ENCODE measurements at places on chromosomes 16 and 17.

DNA sequence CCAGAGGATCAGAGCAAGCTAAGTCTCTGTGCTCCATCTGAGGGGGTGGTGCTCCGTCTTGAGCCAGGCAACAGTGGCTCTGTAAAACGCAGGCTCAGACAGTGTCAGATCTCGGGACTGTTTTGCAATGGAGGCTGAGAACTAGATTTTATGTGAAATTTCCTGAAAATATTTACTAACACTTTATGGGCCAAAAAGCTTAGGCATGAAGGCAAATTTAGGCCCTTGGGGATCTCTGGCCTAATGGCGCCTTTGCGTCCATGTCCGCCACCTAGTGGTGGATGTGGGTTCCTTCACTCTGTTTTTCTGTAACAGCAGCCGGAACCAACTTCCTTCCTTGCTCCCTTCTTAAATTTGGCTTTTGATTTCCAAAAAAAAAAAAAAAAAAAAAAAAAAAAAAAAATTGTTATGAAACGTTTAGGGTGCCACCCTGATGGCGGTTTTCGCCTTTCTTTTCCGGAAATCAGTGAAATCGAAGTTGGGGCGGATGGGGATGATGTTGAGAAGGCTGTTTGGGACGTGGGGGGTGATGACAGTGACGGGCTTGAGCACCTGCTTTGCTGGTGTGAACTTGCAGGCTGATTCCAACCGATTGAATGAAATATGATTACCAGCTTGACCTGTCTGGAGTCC, 14.0 kb upstream of the ELAC2 start:
- peak; percentile 33 for DNase-seq

- DNase-seq = no peak
Measured at GRCh38 chr17:81402530-81402941, 7.3 kb downstream of the BAHCC1 start.

GRCh38 chr17:81870131-81870980, 781 bp downstream of the ARHGDIA start:
- no peak for DNase-seq

DNA sequence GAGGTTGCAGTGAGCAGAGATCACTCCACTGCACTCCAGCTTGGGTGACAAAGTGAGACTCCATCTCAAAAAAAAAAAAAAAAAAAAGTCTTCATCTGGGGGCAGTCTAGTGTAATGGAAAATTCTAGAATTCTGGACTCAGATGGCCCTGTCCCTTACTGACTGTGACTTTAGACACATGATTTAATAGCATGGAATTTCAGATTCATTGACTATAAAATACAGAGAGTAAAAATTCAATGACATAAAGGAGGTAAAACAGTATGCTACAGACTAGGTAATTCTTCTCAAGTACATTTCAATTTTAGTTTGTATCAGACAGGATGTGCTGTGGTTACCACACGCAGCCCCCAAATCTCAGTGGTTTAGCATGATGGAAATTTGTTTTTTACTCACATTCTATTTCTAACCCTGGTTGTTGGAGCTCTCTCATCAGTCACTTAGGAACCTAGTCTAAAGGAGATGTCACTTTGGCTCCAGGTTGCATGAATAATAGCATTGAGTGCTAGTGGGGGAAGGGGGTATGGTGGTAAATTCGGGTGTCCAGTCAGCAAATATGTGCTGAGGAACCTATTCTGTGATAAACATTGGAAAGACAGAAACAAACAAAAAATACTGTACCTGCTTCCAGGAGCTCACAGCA, 444.0 kb downstream of the XYLT1 start:
- no peak for DNase-seq

- peak; percentile 55 for DNase-seq
Measured at GRCh38 chr16:17470908-17471718, at the start of gene XYLT1. Gene XYLT1, minus strand, starts transcription at chr16:17470960. Its CDS starts 164 bp downstream, at chr16:17470796.

- no peak for DNase-seq
Measured at GRCh38 chr16:70676675-70677498, 9.0 kb downstream of the MTSS2 start.

DNA sequence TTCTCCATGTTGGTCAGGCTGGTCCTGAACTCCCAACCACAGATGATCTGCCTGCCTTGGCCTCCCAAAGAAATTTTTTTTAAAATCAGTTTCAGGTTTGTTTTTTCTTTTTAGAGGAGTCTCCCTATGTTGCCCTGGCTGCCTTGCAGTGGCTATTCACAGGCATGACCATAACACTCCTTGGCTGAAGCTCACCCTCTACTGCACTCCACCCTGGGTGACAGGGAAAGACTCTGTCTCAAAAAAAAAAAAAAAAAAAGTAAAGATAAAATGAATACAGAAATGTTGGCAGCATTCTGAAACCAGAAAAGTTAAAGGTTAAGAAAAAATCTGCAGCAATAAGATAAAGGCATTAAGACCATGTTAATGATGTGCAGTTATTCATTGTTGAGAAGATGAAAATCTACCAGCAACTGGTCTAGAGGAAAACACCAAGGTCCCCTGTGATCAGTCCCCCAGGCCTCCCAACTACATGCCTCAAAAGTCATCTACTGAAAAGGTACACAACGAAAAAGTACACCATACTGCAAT, 15.1 kb downstream of the YWHAE start:
- DNase-seq = no peak

- DNase-seq = no peak
Measured at GRCh38 chr17:72671016-72671415, 421.5 kb downstream of the SLC39A11 start.

- no peak for DNase-seq
Measured at GRCh38 chr17:78609191-78609641, 32.0 kb upstream of the DNAH17 start.

- DNase-seq = no peak
Measured at GRCh38 chr17:6532441-6532885, 23.9 kb downstream of the PITPNM3 start.

DNA sequence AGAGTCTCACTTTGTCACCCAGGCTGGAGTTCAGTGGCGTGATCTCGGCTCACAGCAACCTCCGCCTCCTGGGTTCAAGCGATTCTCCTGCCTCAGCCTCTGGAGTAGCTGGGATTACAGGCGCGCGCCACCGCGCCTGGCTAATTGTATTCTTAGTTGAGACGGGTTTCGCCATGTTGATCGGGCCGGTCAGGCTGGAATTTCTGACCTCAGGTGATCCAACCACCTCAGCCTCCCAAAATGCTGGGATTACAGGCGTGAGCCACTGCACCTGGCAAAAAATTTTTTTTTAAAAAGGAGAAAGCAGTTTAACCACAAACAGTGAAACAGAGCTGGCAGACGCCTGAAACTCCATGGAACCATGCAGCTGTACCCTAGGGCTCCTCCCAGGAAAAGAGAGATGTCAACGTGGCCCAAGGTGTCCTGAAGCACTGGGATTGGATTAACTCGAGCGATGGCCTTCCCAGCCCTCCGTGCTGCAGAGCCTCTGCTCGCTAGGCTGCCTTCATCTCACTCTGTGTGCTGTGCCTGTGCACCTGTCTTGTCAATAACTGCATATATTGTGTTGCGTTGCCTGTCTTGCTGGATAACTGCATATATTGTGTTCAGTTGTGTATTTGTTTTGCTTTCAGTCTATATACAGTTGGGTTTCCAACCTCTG, 29.6 kb upstream of the FOXK2 start:
- DNase-seq = no peak

DNA sequence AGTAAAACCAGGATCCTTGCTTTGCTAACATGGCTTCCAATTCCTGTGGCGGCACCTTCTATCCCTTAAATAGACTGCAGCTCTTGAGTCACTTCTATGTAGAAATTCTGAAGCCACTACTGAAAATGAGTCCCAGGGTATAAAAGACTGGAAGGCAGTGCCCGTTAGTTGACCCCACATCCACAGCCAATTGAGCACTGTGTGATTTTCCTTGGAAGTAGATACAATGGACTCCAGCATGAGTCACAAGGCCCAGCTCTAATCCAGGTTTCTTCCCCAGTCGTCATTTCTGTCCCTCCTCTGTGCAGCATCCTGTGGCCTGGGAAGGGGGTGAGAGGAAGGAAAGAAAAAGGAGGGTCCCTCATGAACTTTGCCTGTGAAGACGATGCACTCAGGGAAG, 69.5 kb downstream of the HLF start:
- no peak for DNase-seq

DNA sequence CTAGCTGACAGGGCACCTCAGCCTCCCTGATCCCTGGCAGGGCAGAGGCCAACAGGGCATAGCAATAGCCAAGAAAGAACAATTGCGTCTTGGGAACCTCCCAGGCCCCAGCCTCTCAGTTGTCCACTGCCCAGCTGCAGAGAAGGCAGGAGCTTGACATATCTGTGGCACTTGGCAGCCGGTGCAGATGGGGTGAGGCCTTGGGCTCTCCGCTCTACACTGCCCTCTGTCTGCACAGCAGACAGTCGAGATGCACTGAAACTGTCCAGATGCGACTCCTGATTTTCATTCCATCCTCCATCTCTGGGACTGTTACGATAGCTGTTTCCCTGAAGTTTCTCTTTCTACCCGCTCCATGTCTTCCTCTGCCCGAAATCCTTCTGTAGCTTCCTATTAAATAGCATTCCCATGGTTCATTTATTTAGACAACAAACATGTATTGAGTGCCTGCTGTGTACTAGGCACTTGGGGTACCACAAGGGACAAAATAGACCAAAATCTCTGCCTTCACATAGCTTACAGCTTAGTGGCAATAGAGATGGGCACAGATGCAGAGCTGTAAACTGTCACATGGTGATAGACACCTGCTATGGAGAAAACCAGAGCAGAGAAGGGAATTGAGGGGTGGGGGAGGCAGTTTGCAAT, 3.3 kb downstream of the POLR3E start:
- peak; percentile 17 for DNase-seq

DNA sequence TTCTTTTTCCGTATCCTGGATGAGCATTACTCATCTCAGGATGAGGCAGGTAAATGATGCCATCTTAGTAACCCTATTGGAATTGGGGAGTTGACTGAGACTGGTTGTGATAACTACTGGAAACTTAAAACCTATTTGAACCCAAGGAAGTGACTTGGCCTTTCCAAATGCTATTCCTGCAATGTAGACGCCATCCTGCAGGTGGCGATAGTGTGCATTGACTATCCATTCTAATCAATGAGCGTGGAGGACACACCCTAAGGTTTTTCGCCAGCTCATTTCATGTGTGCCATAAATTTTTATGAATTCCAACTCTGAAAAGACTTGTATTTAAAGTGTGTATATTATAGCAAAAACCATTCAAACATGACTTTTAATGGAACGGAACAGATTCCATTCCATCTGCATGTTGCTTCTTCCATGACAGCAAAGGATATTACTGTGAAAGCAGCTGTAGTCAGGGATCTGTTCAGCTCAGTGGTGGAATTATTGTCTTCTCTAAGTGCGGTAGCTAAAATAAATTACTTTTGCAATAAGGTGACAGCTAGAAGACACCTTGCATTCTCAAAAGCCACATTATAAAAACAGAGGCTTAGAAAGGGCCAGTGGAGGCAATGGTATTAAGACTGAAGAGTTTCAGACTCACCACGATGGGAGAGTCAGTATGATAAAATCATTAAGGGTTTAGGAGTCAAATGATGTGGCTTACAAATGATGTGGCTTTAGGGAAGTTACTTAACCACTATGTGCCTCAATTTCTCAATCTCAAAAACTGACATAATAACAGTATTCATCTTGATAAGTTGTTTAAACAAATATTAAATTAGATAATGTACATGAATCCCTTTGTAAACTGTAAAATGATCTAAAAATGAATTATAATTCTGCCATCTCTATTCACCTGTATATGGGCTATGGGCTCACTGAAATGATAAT, 55.5 kb downstream of the SYT17 start:
- no peak for DNase-seq

GRCh38 chr16:11691771-11692170, 23.5 kb downstream of the SNN start:
- DNase-seq = no peak

DNA sequence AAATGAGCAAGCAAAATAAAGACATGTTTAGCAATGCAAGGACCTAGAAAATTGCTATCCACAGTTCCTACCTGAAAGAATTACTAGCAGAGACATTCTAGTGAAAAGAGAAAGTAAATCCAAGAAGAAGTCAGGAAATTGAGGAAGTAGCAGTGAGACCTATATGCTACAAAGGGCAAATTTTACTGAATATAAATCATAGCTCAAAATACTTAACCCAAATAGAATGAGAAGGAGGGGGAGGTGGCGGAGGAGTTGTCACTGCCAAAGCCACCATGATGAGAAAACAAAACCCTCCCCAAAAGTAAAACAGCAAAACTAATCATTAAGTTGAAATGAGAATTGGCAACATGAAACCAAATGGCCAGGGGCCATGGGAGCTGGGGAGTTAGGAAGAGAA, 39.3 kb downstream of the PITPNM3 start:
- no peak for DNase-seq

- no peak for DNase-seq
Measured at GRCh38 chr17:40022497-40022896, 7.3 kb downstream of the CSF3 start.

GRCh38 chr16:84214451-84215066, 23.6 kb downstream of the ADAD2 start:
- DNase-seq = no peak

GRCh38 chr17:77190576-77190975, 49.8 kb downstream of the SEC14L1 start:
- DNase-seq = no peak

- DNase-seq = no peak
Measured at GRCh38 chr17:77233635-77234334, 93.0 kb downstream of the SEC14L1 start.

DNA sequence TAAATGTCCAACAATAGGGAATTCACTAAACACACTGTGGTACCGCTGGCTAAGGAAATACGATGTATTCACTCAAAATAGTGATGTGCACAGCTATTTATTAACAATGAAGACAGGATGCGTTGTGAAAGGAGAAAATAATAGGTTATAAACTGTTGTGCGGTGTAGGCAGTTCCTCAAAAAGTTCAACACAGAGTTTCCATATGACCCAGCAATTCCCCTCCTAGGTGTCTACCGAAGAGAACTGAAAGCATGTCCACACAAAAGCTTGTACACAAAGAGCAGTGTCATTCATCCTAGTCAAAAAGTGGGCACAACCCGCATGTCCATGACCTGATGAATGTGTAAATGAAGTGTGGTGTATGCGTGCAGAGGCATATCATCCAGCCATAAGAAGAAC, 1.2 kb upstream of the CES1 start:
- DNase-seq = no peak

DNA sequence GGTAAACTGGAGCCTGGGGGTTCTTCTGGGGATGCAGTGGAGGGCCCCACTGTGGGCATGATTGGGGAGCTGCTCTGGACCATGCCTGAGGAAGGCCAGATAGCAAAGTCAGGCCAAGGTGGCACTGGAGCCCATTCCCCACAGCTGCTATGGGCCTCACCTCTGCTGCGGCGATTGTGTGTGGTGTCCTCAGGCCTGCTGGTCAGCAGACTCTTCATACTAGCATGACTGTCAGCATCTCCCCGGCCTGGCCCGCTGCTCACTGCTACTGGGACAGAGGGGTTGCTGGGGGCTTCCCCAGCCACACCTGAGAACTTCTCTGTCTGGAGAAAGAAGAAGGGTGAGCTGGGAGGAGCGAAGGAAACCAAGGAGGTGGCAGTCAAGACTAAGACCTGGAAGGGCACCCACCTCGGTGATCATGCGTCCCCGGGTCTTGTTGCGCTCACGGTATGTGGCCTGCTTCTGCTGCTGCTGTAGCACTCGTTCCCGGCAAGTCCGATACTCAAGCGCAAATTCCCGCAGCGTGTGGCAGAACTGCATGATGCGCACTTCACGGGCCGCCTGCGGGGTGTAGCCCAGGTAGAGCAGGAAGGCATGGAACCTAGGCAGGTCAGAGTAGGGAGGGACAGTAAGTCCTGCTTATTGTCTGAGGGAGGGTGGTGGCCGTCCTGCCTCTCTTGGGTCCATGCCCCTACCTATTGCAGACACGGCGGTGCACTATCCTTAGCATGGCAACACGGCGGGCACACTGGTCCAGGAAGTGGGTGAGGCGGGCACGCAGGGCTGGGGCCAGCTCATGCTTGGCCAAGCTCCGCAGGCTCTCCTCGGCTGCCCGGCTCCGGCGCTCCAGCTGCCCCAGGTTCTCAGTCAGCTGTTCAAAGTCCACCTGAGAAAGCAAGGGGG, 3.2 kb downstream of the TMEM208 start:
- DNase-seq = no peak

Data from activated T-cell treated with anti-CD3 and anti-CD28 coated beads for 4 hours (primary cell).